ENCODE measurements at places on chromosomes 1 and 21. TPM values are rescaled to one million over a fixed set of nuclear protein-coding genes. Genes with fewer than 3 reads are reported as not detected.

Gene DCDC2B
- not detected for total RNA-seq

Gene SH2D1B
- 0.69 TPM for total RNA-seq

Gene TAL1
- total RNA-seq, result 0.90 TPM

Gene ATP5PO
- 312 TPM for total RNA-seq

Gene AK4
- 112 TPM for total RNA-seq

Gene CA14
- total RNA-seq, result 0.22 TPM

Gene RPRD2
- total RNA-seq, result 27.0 TPM

Gene NKAIN1
- 0.20 TPM for total RNA-seq

Gene FAM177B
- 8.5 TPM for total RNA-seq

Gene RNU1-1
- total RNA-seq, result 1,159 TPM

Gene PPIAL4G
- not detected for total RNA-seq

Gene HENMT1
- 10.1 TPM for total RNA-seq

Gene KRTAP12-2
- not detected for total RNA-seq

Gene EXOSC10
- total RNA-seq, result 48.0 TPM

Gene ATP1A4
- total RNA-seq, result not detected

Gene IGSF21
- 0.40 TPM for total RNA-seq

Gene ITGB2
- total RNA-seq, result 27.1 TPM

DNA sequence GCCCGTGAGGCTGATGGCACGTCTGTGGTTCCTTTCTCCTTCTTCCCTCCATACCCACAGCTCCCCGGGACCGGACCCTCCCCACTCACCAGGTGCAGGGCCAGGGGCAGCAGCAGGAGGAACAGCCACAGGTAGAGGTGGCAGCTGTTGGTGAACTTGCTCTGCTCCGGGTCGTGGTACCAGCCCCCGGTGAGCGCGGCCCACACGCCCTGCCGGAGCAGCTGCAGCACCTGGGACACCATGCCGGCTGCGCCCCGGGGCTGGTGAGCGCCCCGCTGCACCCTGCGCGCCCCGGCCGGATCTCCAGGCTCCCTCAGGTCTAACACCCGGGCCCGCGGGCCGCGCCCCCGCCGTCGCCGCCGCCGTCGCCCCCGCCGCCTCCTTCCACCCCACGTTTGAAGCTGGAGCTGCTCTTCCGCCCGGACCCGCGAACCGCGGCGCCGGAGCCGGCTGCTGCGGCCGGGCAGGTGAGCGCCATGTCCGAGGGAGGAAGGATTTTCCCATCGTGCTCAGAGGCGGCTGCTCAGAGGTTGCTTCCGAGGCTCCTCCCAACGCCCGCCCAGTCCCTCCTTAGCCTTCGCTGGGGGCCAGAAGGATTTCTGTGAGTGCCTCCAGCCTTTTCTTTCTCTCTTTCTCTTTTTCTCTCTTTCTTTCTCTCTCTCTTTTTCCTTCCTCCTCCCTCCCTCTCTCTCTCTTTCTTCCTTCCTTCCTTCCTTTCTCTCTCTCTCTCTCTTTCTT lies at the start of gene PCNX2:
Gene PCNX2, minus strand, starts transcription at position 489 of the 738 bp plus-strand sequence. Its CDS starts 247 bp downstream, at position 242.
- DNase-seq, result peak; percentile 79

DNA sequence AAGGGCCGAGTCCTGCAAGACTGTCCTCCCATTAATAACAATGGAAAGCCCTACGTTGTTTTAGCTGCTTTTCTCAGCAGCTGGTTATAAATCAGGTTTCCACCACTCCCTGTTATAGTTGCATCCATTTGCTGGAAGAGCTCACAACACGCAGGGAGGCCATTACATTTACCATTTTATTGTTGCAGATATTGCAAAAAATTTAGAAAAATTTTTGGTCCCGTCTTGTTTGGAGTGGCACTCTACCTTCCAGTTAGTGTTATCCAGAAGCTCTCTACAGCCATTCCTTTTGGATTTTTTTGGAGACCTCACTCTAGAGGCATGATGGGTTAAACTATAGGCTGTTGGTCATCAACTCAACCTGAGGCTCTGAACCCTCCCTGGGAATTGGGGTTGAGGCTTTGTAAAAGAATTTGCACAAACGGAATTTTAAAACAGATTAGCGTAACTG lies 1532.1 kb upstream of the TPTE start:
- DNase-seq, result no peak

GRCh38 chr21:33924079-33924765 lies 8.6 kb upstream of the ATP5PO start:
- DNase-seq, result peak; percentile 95

GRCh38 chr1:193456811-193457280 lies 270.4 kb upstream of the B3GALT2 start:
- no peak for DNase-seq

GRCh38 chr21:33762803-33763581 lies 120.7 kb downstream of the ITSN1 start:
- no peak for DNase-seq

- no peak for DNase-seq
Measured at GRCh38 chr21:45572783-45573451, 30.7 kb upstream of the SLC19A1 start.

DNA sequence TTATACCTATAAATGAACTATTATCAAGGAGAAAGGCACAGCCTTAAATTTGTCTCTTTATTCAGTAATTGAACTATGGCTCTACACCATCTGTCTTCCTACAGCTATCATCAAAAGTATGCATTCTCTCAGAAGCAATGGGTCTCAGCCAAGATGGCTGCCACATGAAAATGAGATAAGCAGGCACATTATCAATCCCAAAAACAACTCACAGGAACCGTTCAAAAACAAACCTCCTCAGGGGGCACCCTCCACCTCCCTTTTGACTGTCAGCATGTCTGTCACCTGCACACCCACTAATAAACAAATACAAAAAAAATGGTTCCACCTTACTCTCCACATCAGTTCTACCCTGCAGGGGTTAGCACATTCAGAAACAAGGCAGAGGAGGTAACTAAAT lies 23.6 kb downstream of the KIAA0319L start:
- DNase-seq, result no peak

DNA sequence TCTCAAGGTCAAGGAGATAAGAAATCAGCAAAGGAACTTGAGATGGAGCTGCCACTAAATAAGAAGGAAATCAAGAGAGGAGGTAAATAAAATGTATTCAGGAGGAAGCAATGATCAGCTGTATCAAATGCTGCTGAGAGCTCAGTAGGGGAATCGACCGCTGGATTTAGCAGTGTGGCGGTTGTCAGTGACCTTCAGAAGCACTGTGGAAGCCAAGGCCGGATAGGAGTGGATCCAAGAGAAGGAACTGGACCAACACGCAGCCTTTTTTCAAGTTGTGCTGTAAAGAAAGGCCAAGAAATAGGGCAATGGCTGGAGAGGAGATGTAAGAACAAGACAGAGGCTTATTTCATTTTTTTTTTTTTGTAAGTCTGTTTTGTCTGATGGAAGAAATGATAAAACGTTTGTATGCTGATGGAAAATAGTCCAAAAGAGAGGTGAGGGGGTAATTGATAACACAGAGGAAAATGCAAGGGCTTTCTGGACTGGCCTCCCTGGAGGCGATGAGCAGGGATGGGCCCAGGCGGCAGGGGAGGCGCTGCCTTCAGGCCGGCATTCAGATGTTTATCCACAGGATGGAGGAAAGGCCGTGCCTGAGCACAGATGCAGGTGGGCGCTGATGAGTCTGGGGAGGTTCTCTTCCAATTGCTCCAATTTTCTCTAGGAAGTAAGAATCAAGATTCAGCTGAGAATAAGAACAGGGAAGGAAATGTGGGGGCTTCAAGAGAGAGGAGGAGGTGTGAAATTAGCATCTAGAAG lies 17.5 kb upstream of the FAM43B start:
- no peak for DNase-seq

- peak; percentile 12 for DNase-seq
Measured at GRCh38 chr1:201230676-201231075, 40.1 kb downstream of the IGFN1 start.

- no peak for DNase-seq
Measured at GRCh38 chr1:194495434-194495833, 1309.0 kb upstream of the B3GALT2 start.

GRCh38 chr1:203765029-203765837 lies at the start of gene LAX1:
LAX1 (plus strand) TSS chr1:203765183; CDS start chr1:203765566, 383 bp downstream.
- DNase-seq, result no peak

- no peak for DNase-seq
Measured at GRCh38 chr1:9207086-9207485, 27.5 kb upstream of the H6PD start.

- DNase-seq, result no peak
Measured at GRCh38 chr1:178530037-178530402, 17.1 kb downstream of the TEX35 start.

DNA sequence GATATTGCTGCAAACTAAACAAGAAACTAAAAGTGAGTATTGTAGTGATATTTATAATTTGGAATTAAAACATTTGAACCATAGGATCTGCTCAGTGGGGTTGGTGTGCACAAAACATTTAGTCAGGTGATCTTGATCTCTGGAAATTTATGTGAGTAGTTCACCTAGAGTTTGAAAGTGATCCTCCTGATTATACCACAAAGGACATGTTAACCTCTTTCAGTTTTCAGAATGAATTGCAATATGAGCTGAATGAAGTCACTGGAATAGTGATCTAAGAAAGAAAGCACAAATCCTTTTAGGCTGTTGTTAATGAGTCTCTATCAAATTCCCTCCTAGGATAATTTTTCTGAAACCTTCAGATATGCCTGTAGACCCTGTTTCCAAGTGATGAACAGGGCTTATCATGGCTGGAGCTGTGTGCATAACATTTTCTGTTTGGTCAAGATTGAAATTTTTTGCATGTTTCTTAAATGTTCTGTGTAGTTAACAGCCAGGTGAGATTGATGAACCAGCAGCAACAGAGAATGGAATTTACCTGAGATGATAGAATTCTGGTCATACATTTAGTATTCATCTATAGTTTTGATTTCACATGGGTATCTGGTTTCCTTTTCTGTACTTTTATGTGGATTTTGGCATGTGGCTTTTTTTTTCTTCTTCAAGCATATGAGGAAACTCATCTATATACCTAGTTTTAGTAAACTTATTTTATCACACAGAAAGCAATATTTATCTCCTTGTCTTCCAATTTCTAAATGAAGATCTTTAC lies 25.5 kb downstream of the CDC14A start:
- DNase-seq, result no peak

GRCh38 chr1:26317612-26318337 lies at the start of gene CD52:
CD52 (plus strand) TSS chr1:26317958; CDS start chr1:26318018, 60 bp downstream.
- DNase-seq, result no peak

GRCh38 chr1:153882296-153882912 lies 40.4 kb downstream of the GATAD2B start:
- DNase-seq, result no peak

DNA sequence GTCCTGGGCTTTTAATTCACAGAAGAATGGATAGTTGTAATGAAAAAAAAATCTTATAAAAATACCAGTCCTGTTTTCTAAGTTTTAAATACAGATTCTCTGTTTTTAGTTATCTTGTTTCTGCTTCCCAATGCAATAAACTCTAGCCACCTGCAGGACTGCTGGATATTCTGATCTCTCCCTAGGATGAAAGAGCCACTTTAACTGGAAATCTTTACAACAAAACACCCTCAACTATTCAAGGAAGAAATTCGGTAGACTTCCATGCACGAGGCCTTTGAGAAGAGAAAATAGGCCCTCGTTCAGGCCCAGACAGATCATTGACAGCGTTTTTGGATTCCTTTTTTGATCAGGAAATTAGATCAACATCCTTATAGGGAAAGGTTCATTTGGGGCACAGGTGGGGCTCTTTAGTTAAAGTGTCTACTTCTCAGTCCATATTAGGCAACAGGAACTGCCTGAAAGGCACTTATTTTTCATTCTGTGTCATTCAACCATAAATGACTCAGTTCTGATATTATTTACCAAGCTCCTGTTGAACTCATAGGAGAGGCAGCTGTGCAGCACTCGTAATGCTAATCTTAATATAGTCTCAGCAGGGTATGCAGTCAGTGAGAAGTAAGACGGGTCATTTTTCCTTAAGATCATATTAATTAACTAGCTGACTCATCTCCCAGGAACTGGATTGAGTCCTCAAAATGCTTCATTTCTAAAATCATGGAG lies 71.1 kb upstream of the ERRFI1 start:
- DNase-seq, result peak; percentile 45

GRCh38 chr1:40703316-40703715 lies 11.8 kb downstream of the NFYC start:
- DNase-seq, result no peak

DNA sequence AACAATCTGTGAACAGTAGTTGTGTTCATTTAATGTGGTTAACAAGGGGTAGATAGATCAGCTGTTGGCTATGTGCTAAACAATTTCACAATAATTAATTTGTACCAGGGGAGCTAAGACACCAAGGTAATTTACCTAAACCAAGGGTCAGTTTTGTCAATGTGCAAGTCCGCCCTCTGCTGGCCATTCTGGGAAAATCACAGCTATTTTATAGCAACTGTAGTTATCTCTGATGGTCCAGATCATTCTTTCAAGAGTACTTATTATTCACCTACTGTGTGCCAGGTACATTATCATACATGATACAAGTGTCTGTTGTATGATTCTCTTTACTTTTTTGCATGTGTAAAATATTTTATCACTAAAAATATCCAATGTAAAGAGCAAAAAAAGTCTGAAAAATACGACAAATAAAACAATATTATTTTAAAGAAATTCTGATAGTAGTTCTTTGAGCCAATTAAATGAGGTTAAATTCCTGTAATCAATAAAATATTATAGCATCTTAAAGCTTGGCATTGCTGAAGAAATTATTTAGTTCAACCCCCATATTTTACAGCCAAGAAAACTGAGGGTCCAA lies 312.3 kb upstream of the FAM78B start:
- DNase-seq, result peak; percentile 60

- no peak for DNase-seq
Measured at GRCh38 chr1:145892486-145893087, 6.9 kb upstream of the ANKRD35 start.

- DNase-seq, result no peak
Measured at GRCh38 chr1:22527122-22527521, 36.2 kb upstream of the EPHA8 start.

GRCh38 chr1:65148548-65149350 lies 746 bp downstream of the AK4 start:
- DNase-seq, result peak; percentile 57

Data from colonic mucosa (tissue), 4 donors.